ENCODE measurements at places on chromosomes 3 and 15.

GRCh38 chr15:46389739-46390138 is 754.9 kb downstream of the SQOR start:
- no peak for DNase-seq

- no peak for DNase-seq
Observed at GRCh38 chr3:36989568-36989967, 3.4 kb downstream of the EPM2AIP1 start.

DNA sequence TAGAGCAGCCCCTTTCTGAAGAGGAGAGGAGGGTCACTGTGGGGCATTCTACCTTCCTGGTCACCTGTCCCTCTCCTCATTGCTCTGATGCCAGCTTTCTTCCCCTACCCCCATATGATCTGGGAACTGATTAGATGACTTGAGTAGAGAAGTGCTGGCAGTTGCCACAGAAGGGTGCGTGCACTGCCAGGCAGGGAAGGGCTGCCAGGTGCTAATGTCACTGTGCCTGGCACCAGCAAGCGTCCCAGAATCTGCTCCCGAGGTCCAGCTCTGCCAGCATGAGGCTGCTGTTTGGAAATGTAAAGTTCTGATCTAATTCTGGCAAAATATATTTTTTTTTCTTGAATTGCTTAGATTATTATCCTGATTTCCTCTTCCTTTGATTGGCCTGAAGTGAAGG is 52.8 kb downstream of the PPM1L start:
- no peak for DNase-seq

DNA sequence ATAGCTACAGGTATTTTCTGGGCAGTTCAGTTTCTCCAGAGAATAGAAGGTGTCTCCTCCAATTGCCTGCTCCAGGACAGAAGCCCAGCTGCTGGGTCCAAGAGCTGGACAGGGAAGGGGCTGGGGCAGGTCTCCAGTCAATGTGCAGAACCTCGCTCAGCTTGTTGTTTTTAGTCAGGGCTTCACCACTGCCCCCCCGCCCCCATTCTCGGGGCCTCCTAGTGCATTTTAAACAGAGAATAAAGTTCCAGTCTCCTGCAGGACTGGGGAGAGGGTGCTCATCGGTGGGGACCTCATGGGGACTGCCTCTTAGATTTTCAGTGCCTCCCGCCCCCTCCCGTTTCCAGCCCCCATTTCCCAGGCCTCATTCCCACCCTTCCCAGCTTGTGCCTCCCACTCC is 216.6 kb downstream of the XXYLT1 start:
- no peak for DNase-seq

- no peak for DNase-seq
Observed at GRCh38 chr3:14150491-14151230, 25.8 kb downstream of the TMEM43 start.

DNA sequence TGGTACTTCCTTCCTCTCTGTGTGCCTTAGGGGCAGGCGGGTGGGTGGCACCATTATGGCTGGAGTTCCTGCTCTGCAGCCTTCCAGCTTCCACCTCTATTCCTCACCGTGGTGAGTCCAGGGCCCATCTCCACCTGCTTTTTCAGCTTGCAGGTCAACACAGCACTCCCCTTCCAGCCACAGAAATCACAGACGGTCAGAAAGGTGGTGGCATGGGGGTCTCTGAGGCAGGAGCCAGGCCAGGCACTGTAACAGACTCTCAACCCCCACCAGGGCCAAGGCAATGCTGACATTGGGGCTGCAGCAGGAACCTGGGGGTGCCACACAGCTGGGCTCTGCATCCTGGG is 16.6 kb downstream of the KLF15 start:
- no peak for DNase-seq

- no peak for DNase-seq
Observed at GRCh38 chr3:3714572-3714971, 84.7 kb upstream of the LRRN1 start.

GRCh38 chr15:63238796-63239195 is 38.6 kb upstream of the APH1B start:
- DNase-seq = no peak

DNA sequence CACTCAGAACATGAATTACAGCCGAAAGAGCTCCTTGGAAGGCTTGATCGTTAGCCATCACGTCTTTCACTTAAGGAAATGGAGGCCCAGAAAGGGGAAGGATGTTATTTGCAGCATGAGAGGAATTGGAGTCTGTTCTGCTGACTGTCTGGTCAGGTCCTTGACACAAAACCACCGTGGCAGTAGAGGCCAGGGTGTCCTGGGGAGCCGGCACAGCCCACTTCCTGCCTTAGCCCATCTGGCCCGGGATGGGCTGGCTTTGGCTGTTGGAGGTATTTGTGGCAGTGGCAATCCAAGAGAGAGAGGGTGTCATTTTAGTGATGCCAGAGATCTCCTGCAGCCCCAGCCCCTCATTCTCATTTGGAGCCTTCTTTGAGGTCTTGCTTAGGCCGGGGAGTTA is 37.4 kb downstream of the ST6GAL1 start:
- no peak for DNase-seq

GRCh38 chr3:23811185-23811527 is 5.4 kb downstream of the UBE2E1 start:
- DNase-seq = no peak

DNA sequence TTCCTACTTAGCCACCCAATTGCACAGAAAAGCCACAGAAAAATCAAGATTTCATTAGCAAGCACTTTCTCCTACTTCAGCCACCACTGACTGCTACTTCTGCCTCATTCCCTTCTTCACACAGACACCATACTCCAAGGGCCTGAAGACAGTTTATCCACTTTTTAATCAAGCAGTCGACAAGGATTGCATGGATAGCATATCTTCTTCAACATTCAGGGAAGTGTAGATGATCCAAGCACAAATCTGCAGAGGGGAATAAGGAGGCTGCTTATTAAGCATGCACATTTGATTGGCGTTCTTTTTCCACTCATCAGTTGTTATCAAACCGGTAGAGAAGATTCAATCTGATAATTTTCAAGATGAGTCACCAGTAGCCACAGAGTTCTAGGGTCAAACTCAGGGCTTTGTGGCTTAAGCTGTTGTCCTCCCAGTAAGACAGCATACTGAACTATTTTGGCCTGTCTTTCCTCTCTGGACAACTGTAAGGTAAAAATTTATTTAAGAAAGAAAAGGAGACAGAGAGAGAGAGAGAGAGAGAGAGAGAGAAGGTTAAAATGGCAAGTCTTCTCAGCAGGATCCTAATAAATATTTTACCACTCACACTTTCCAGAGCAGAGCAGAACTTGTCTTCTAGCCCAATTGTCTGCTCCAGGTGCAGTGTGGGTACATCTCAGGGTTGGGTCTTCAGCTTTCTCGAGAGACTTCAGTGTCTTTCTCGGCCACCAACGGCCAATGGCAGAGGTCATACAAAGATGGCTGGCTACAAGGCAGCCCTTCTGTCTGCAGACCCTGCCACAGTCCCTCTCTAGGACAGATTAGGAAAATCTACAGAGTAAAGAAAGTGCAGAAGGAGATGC is 80.6 kb upstream of the BHLHE40 start:
- DNase-seq = no peak

- DNase-seq = no peak
Observed at GRCh38 chr15:68032672-68033071, 21.4 kb upstream of the PIAS1 start.

GRCh38 chr3:39323494-39323893 is 6.0 kb upstream of the CCR8 start:
- no peak for DNase-seq

Data from activated CD4-positive, alpha-beta T cell treated with anti-CD3 and anti-CD28 coated beads for 4 hours (primary cell).